ENCODE measurements at places on chromosomes 11 and 22. TPM values are rescaled to one million over a fixed set of nuclear protein-coding genes. Genes with fewer than 3 reads are reported as not detected.

DNA sequence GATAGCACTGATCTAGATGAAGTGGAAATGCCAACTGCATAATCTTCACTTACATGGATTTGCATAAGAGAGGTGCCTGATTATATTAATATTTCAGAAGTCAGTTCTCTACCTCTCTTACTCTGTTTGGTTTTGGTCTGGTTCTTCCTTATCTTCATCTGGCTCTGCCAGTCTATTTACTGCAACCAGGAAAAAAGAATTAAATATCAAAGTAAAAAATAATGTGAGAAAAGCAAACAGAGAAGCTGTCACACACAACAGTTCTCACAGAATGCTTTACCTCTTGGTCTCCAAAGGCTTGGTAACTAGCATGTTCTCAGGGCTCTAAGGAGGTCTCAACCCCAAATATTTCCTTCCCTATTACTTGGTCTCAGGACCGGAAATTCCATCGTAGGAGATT is 6.7 kb downstream of the VSIG10L2 start:
- DNase-seq: no peak

GRCh38 chr22:35587447-35587870 is 29.7 kb downstream of the MB start:
- peak; percentile 36 for DNase-seq

GRCh38 chr22:33923033-33923432 is 2.8 kb upstream of the LARGE1 start:
- no peak for DNase-seq

DNA sequence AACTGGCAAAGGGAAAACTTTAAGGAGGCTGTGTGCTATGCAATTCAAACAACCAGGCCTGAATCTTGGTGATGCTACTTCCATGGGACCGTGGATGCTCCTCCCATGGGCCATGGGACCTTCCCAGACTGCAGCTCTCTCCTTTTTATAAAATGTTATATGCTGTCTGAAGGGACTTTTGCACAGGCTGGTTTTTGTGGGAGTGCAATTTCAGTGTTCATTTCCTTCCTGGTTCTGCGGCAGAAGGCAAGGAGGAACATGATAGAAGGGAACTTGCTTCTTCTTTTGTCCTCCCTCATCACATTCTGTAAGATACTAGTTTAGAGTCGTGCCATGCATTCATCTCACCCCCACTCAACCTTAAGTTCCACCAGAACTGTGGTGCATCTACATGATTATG is 68.9 kb downstream of the C11orf58 start:
- no peak for DNase-seq

DNA sequence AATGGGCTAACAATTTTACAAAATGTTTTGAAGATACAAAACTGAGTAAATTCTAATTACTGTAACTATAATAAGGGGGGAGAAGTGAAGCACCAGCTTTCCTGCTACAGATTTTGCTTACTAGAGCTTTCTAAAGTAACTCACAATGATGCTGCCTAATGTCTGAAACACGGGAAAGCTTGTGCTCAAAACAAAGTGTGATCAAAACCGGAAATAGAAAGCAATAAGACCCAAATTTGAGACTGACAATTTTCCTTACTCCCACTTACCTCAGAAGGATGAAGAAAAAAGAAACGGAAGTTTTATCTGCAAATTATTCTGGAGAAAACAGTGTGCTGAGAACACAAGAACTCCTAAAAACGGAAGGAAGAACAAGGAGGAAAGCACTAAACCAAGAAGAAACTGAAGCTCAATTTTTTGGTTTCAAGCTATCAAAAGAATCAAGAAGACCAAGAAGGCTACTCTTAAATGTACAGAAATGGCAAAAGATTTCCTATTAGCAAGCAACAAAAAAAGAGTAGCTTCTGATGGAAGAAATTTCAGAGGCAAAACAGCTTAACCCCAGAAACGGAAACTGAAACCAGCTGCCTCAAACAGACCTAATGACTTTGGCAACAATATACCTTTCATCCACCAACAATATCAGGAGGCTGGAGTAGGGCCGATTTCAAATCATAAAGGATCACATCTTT is 33.4 kb downstream of the AMBRA1 start:
- DNase-seq: no peak

DNA sequence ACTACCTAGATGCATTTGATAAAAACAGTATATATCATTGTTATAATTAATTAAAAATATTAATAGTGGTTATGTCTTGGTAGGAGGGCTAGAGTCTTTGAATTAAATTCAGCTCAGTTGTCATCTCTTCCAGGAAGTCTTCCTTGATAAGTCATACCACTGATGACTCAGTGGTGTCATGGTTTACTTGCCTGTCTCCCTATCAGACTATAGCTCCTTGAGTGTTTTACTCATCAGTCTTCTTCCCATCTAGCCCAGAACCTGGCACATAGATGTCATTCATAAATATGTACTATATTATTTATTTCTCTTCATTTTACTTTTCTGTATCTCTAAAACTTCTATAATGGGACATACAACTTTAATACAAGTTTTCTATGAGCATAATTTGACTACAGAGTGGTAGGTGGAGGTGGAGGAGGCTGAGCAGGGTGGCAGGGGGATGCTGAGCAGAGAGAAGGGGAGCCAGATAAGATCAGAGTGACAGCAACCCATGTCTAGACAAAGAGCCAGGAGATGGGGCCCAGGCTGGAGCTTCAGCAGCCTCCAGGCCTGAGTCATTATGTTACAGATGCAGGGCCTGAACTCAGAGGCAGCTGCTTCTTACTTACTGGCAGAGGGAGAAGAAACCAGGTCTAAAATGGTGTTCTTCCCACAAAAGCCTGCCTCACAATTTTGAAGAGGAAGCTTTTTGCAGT is 82.3 kb upstream of the PHOX2A start:
- no peak for DNase-seq

DNA sequence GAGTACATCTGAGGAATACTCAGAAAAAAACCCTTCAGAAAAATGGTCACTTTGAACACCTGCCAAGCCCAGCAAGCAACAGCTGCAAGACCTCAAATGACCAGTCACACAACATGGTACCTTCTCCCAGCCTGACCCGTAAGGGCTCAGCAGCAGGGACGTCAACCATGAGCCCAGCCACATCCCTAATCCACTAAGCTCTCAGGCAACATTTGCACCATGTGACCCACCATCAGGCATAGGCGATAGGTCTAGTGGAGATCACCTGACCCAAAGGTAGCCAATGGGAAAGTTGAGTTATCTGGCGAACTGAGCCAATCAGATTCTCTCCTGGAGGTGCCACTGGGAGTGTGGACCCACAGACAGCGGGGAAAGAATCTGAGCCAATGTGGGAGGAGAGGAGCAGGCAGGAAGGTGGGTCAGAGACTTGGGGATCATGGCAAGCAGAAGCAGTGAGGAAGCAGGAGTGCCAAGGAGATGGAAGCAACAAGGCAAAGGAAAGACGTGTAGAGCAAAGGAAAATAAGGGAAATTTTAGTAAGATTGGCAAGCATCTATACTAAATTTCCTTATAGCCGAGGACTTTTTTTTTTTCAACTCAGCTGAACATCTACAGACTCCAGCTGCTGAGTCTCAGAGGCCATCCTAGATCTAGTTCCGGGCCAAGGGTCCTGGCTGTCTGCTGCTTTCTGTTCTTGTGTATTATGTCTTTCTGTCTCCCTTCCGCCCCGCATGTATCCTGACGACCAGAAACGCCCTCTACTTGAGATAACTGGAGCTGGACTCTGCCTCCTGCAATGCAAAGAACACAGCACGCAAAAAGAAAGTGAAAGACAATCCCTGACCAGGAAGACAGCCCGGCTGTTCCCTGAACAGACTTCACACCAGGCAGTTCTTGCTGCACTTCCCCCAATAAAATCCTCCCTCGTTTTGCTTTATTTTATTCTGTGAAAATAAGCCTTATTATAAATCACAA is 11.0 kb upstream of the PLAAT2 start:
- DNase-seq: peak; percentile 67

DNA sequence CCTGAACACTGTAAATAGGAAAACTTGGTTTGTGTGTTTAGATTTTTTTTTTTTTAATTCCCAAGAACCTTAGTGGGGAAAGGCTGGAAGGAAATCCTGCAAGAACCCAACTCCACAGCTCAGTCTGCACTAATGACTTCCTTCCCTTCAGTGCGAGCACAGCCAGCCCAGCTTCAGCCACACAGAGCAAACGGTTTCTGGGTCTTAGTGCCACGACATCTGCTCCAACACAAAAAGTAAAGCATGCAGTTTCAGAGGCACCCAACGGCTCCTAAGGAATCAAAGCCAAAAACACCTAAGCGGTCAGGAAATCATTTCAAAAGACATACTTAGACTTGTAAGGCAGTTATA is 236.1 kb downstream of the TTC28 start:
- DNase-seq: peak; percentile 87

DNA sequence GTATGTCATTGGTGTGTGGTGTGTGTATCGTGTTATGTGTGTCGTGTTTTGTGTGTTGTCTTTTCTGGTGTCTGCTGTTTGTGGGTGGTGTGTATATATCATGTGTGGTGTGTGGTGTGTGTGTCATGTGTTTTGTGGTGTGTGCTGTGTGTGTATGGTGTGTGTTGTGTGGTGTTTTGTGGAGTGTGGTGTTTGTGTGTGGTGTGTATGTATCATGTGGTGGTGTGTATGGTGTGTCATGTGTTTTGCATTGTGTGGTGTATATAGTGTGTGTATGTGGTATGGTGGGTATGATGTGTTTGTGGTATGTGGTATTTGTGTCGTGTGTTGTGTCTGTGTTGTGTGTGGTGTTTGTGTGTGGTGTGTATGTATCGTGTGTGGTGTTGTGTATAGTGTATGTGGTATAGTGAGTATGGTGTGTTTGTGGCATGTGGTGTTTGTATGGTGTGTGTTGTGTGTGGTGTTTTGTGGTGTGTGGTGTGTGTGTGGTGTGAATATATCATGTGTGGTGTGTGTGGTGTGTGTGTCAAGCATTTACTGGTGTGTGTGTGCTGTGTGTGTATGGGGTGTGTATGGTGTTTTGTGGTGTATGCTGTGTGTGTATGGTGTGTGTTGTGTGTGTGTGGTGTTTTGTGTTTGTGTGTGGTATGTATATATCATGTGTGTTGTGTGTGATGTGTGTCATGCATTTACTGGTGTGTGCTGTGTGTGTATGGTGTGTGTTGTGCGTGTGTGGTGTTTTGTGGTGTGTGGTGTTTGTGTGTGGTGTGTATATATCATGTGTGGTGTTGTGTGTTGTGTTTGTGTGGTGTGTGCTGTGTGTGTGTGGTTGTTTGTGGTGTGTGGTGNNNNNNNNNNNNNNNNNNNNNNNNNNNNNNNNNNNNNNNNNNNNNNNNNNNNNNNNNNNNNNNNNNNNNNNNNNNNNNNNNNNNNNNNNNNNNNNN is 12.7 kb downstream of the PIM3 start:
- no peak for DNase-seq

DNA sequence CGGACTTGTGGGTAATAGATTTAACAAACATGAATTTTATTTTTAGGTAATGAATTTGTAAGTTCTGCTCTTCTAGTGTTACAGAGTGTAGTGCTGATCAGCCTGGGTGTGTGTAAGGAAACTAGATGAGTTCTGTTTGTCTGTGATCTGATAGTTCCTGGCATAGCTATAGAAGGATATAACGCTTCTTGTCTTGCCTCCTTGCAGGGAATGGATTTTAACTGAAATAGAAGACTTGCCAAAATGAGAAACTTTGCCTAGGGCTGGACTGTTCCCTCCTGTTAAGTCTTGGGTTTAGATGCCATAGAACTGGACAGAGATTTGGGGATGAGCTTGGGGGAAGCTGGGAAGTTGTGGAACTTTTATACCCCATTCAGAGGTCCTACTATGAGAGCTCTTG is 11.6 kb downstream of the CCDC81 start:
- DNase-seq: no peak

DNA sequence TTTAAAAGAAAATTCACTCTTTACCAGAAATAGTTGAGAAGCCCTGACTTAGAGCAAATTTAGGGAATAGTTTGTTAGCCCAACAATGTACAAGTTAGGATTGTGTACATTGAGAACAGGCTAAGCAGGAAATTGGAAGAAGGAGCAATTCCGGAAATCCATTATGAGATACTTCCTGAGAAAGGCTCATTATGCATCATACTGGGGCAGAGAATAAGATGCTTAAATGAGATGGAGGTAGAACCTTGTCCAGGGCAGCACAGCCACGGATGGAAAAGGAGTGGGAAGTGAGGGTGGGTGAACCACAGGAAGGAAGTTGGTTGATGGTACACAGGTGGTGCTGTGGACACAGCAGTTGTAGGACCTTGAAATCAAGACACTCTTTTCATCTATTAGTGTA is 180.2 kb downstream of the PGR start:
- DNase-seq: no peak

DNA sequence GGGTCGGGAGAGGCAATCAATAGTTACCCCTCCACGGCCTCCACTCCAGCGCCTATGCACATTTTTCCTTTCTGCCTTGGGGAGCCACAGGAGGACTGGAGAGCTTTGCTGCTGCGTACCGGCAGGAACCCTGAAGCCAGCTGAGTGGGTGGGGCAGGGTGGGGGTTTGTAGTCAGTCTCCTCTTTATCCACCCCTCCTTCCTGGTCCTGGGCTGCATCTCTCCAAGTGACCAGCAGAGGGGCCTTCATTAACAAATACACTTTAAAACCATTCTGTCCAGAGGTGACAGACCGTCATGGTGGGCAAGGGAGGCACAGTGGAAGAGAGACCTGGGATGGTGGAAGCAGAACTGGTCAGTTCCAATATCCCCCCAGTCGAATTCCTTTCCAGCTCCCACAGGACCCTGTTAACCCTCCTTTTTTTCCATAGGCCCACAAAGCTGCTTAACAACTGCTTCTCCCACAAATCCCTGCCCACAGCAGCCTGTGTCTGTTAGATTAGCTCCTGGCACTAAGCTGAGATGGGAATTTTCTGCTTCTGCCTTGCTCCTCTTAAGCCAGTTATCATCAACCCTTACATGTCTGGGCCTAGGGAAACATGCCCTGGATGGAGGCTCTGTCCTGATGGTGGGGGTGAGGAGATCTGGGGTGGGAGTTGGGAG is 3.9 kb upstream of the ABCG4 start:
- peak; percentile 46 for DNase-seq

IGSF9B gene
- 15.4 TPM for polyA plus RNA-seq

CASP5 gene
- not detected for polyA plus RNA-seq

DNA sequence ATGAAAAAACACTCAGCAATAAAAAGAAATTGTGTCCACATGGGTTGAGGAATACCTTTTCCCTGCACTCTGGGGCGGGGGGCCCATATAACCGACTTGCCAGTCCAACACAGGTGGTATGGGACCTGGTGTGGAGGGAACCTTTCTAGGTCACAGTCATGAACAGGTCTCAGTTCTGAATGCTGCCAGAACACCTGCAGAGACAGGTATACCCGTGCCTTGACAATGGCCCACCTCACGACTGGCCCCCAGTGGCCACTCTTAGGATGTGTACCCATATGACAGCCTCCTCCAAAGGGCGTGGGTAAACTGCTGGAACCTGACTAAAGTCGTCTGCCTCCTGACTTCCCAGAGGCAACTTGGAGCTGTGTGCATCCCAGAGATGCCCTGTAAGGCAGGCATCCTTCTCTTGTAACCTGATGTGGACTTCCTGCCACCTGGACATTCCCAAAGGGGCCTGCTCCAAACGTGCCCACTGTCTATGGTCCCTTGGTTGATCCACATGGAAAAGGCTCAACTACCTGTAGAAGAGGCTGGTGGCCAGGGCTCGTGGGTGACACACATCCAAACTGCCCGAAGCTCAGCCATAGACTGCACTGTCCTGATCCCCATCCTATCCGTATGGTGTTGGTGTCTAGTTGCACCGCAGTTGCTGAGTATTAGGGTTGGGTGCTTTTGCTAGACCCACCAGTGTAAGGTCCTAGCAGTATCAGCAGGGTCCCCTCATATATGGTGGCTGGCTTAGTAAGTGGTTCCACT is 859.3 kb downstream of the BRD1 start:
- DNase-seq: no peak

GRCh38 chr11:3074912-3075589 is 17.8 kb upstream of the CARS1 start:
- DNase-seq: no peak

- DNase-seq: no peak
Observed at GRCh38 chr11:95345651-95346050, 114.6 kb upstream of the SESN3 start.

- no peak for DNase-seq
Observed at GRCh38 chr11:17564687-17565042, 17.6 kb downstream of the OTOG start.
